ENCODE measurements at places on chromosomes 6 and 20.

DNA sequence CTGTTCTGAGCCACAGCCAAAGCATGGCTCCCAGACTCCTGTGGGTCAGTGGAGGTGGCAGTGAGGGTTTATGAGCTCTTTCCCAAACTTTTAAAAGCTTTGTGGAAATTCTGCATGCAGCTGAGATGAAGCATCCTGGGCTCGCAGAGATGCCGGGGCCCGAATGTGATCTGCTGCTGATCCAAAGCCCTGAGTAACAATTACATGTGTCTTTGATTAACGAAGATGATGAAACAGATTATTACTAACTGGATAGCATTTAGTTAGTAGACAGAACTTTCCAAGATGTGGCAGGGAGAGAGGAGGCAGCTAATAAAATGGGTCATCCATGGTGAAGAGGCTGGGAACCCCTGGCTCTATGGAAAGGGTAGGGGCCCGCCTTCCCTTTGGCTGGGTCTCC lies 43.9 kb upstream of the MDFI start:
- DNase-seq: no peak

GRCh38 chr20:2873747-2874041 lies 413 bp downstream of the PTPRA start:
- DNase-seq: peak; percentile 91

- DNase-seq: no peak
Observed at GRCh38 chr6:138296786-138297185, 78.5 kb upstream of the PBOV1 start.

GRCh38 chr6:5034736-5035135 lies 30.9 kb upstream of the RPP40 start:
- no peak for DNase-seq

DNA sequence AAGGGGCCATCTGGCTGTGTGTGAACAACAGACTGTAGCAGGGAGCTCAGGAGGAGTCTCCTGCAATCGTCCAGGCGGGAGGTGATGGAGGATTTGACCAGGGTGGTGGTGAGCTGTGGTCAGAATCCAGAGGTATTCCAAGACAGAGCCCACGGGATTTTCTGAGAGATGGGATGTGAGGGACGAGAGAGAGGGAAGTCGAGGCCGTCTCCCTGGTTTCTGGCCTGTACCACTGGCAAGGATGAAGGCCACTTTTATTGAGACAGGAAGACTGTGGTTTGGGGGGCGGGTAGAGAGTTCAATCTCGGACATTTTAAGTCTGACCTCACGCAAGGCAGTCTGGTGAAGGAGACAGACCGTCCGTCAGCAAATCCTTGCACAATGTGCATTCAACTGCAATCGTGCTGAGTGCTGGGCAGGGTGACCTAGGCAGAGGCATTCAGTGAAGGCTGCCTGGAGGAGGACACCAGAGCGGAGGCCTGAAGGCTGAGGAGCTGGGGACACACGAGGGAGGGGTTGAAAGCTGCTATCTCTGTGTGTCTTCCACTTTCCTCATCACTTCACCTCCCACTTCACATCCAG lies 53.9 kb downstream of the PREX1 start:
- no peak for DNase-seq

DNA sequence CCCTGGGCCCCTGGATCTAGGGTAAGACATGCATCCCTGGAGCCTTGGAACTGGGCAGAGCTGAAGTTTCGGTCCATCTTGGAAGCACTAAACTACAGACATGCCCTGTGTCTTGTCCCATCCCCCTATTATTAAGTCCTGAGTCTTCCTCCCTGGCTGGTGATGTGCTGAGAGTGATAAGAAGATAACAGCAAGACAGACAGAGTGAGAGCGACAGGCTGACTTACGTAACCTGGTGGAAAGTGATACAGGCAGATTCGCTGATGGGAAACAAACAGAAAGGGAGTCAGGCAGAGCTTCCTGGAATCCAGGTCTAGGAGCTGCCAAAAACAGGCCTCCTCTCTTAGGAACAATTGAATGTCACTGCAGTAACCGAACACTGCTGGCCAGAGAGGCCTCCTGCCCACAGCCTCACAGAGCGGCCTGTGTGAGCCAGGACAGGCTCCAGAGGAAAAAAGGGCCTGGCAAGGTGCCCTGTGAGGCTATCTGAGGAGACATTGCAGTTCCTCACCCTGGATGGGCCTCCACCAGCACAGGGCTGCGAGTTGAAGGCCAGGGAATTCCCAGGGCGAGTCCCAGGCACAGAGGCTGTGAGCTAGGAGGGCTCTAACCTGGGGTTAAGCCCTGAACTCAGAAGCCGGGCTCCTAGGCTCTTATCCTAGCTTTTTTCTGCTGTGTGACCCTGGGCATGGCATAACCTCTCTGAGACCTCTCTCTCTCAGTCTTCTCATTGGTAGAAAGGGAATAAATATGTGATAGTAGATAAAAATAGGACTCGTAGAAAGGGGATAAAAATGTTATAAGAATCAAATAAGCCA lies 34.2 kb upstream of the B4GALT5 start:
- no peak for DNase-seq

- peak; percentile 30 for DNase-seq
Observed at GRCh38 chr20:1872459-1873097, 22.6 kb upstream of the SIRPA start.

Measured in common myeloid progenitor, CD34-positive (primary cell).